ENCODE measurements at places on chromosomes 13 and 19. TPM values are rescaled to one million over a fixed set of nuclear protein-coding genes. Genes with fewer than 3 reads are reported as not detected.

ZNF611 gene
- 29.3 TPM for total RNA-seq

ZNF443 gene
- total RNA-seq, result 5.0 TPM

SHANK1 gene
- total RNA-seq, result not detected

PEG3 gene
- total RNA-seq, result not detected

ICAM5 gene
- total RNA-seq, result 0.70 TPM

All from T-helper 2 cell treated with Interferon-gamma antibody and Interleukin-4, amounts not matched to agents 100 ng/mL and 5 ng/mL, for 36 hours (primary cell).